ENCODE measurements at places on chromosomes 16 and 17.

DNA sequence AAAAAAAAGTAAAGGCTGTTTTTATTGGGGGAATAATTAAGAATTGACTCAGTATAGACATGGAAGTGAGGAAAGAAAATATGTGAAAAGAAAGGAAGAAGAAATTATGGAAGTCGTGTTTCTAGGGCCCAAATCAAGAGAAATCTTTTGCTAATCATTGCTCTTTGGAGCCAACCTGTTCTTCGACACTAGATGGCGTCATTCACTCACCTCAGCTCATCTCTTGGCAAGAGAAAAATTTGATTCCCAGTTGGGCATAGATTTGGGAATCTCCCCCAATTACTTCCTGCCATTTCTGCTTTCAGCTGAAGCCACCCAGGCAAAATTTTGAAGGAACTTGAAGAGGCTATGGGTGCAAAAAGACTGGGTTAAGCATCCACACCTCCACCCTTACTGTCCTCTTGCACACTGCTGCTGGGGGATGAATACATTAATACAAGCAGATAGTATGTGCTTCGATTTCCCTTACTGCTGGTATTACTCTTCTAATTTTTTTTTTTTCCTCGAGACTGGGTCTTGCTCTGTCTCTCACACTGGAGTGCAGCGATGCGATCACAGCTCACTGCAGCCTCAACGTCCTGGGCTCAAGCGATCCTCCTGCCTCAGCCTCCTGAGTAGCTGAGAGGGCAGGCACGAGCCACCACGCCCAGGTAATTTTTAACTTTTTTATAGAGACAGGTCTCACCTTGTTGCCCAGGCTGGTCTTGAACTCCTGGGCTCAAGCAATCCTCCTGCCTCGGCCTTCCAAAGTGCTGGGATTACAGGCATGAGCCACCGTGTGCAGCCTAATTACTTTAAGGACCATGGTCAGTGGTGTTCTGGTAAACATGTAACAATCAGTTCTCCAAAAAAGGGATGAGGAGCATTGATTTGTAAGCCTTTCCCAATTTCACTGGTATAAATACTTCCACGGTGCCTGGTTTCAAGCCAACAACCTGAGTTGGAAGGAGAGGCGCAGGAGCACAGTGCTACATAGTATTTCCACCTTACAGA lies 13.5 kb downstream of the PSMD7 start:
- peak; percentile 27 for DNase-seq

- DNase-seq, result no peak
Observed at GRCh38 chr16:80265624-80266306, 275.0 kb upstream of the DYNLRB2 start.

DNA sequence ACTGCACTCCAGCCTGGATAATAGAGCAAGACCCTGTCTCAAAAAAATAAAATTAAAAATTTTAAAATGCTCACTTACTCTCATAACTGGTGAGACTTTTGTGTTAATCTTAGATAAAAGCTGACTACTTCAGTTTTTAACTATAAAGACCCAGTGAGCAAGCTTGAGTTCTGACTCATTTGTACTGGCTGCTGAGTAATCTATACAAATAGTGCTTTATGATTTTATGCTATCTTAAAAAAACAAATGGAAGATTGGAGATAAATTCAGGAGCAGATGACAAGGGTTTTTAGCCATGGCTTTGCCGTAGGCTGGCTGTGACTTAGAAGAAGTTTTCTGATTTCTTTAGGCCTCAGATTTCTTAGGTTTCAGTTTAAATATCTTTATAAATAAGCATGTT lies 30.5 kb downstream of the SNTB2 start:
- DNase-seq, result no peak

DNA sequence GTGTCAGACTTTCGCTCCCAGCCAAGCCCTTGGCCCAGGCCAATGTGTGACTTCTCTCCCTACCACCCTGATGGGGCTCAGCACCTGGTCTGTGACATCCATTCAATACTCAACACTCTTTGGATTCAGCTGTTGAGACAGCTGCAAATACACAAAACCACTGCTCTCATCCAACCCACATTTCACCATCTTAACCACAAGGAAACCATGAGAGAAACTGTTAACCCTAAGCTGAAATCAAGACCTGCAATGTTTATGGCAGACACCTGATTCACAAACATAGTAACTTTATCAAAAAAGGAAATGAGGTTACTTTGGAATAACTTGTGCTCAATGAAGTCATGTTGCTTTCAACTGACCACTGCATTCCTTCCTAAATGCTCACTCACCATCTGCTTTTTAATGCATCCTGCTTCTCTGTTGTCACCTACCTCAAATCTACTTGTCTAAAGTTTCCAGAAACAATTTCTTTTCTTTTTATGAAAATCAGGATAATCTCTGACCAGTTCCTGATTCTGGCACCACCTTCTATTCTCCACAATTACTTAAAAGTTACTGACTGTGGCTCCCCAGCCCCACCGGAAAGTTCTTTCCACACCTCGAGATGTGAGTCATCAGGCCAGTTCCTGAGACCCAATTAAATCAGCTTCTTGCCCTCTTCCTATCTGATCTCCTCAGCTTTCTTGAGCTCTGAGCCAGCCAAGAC lies 88.2 kb downstream of the NOG start:
- peak; percentile 2 for DNase-seq

DNA sequence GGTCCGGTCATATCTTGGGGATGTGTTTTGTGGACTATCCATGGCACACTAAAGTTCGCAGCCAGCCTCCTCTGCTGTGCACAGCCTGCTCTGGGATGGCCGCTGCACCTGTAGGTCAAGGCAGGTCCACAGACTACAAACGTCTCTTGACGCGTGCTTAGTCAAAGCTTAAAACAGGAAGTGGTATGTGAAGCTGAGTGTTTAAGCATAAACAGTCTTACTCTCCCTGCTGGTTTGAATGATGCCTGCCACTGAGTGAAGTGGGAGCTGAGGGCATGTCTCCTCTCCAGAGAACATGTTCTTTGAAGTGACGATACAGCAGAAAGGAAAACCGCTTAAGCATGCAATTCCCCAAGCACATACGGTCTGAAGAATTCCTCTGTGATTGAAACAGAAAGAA lies 365.6 kb downstream of the SLC39A11 start:
- peak; percentile 45 for DNase-seq

GRCh38 chr17:32307658-32308057 lies 34.3 kb downstream of the C17orf75 start:
- no peak for DNase-seq

Measured in CD4-positive, alpha-beta T cell treated with Interleukin-15 for 4 hours (primary cell).